LNCaP clone FGC (cell line): ENCODE measurements at places on chromosomes 4 and X.
A peak's percentile ranks its signal among the peaks of the same experiment; 100 is the strongest.

DNA sequence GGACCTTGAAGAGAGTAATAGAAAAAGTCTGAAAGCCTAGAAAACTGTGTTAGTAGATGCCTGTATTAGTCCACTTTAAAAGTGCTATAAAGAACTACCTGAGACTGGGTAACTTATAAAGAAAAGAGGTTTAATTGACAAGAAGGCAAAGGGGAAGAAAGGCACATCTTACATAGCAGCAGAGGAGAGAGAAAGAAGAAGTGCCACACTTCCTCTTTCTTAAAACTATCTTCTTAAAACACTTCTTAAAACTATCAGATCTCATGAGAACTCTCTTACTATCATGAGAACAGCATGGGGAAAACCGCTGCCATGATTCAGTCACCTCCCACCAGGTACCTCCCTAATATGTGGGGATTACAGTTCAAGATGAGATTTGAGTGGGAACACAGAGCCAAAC, 18.8 kb upstream of the COL25A1 start:
- DNase-seq = no peak

DNA sequence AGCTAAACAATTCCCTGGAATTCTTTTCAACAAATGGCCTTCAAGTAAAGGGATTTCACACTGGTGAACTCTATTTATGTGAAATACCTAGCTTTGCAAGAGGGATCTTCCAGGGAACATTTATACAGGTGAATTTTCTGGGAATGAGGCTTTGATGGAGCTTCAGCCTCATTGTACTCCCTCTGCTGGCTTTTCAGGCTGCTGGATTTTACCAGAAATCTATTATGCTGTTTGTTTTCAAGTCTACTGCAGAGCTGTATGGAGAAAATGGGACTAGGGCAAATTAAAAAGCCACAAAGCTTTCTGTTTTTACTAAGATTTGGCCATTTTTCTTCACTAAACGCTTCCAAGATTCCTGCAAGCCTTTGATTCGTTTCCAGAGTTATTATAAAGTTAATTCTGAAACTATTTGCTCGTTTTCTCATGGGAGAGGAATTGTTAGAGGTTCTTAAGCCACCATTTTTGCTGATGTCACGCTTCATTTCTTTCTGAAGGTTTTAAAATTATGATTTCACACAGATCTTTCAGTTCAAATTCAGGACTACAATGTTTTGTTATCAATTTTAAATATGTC, 31.6 kb downstream of the KDM6A start:
- DNase-seq = no peak

DNA sequence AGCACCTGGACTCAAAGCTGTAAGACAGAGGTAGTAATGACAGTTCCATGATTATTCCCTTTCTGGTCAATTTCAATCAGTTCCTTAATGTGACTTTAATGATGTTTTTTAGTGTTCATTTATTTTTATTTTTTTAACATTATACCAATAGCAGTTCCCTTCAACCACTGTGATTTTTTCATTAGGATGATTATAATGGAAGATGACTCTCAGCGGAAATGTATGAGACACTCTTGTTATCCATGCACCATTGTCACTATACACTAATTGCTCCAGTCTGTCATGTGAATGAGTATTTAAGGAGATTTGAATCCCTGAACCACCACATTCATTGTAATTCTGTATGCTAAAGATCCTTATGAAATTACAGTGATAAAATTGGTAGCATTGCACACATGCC, 2102.3 kb upstream of the AGA start:
- DNase-seq = no peak

DNA sequence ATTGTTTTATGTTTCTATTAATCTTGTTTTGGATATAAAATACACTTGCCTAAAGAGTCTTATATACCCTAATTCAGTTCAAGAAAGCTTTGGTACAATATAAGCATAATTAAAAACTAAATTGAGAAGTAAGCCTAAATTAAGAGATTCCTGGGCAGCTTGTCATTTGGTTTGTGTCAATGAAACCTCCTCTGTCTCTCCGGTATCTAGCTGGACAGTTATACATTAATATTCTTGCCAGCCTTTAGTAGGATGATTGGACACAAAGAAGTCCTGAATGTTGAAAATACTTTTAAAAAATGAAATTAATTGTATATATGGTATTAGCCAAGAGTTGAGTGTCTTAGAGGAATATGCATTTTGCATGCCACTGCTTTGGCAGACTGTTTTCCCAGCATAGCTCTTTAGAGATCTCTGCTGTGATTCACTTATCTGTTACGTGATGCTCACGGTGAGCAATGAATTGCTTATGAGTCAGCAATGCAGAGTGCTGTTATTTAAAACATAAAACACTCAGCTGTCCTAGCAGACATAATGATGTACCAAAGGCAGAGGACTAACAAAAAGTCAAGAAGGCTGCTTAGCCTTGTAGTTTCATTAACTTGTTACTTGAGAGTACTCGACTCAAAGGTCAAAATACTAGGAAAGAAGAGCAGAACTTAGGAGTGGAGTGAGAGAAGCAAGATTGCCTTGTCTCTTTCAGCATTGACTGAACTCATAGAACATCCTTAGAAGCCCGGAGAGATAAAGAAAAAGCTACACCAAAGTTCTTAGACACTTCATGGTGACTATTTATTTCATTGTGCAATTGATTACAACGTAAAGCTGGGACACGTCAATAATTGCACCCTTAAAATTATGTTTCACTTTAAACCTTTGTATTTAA, 1296.1 kb upstream of the PCDH7 start:
- DNase-seq = no peak

GRCh38 chr4:8699479-8700145, 107.0 kb downstream of the CPZ start:
- DNase-seq = no peak

DNA sequence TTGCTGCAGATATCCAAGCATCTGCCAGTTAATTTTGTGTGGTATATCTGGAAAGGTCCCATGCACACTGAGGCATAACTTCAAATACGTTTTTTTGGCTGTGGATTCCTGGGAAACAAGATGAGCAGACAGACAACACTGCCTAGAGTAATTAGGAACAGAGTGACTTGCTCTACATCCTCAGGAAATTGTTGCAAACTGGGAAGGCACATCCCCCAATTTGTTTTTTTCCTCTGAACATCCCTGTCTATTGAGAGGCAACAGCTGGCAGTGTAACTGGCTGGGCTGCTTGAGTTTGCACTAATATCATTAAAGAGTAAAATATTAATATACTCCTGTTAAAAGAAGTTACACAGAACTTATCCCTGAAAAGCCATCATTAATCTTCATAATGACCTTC, 207.7 kb upstream of the SLIT2 start:
- no peak for DNase-seq

GRCh38 chrX:10233696-10234095, 76.9 kb downstream of the CLCN4 start:
- DNase-seq = no peak

DNA sequence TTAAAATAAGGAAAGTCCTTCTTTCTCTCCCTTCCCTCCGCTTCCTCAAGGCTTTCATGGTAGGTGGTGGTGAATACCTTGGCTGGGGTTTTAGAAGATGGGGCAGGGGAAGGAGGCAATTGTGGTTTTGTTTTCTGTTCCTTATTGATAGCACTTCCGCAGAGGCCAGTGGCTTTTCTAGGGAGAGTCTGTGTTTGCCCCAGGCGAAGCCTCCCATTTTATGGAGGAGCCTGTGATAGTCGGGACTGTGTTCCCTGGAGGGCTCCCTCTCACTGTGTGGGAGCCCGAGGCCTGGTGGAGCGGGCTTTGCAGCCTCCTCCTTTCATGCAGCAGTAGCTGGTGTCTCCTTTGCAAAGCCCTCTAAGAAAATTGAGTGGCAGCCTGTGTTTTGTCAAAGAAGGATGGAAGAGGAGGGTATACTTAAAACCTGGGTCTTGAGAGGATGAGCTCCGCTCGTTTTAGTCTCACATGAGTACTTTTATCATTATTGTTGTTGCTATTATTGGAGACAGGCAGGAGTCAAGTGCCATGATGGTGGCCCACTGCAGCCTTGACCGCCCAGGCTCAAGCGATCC, 29.8 kb upstream of the STOX2 start:
- no peak for DNase-seq

DNA sequence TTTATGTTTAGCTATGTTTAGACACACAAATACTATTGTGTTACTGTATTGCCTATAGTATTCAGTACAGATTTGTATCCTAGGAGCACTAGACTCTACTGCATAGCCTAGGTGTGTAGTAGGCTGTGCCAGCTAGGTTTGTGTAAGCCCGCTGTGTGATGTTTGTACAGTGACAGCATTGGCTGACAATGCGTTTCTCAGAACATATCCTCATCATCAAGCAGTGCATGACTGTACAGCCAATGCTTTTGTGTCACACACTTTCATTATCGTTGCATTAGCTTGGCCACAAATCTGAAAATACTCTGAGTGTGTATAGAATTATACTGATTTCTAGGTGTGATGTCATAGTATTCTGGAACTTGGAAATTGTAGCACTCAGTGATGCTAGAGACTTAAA, 63.4 kb downstream of the CLDN34 start:
- peak; percentile 53 for DNase-seq

- DNase-seq = no peak
Observed at GRCh38 chrX:136752796-136753195, 27.9 kb downstream of the ARHGEF6 start.

- DNase-seq = no peak
Observed at GRCh38 chr4:34105311-34105710, 2139.0 kb downstream of the ARAP2 start.

GRCh38 chrX:100494646-100495370, 84.7 kb upstream of the PCDH19 start:
- DNase-seq = no peak

DNA sequence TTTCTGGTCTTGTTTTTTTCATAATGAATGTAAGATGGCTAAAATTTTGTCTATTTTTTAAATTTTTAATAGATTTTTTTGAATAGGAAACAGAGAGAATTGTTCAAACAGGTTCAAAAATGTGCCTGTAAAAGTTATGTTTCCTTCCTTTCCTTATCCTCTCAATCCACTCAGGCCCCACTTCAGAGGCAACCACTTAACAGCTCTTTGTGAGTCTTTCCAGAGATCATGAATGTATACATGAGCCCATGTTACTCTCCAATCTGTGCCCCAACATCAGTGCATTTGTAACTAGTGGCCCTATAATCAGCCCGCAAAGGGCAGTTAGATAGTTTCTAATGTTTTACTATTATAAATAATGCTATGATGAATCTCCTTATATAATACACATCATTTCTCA, 14.0 kb downstream of the CFI start:
- DNase-seq = no peak

GRCh38 chr4:42515156-42515884, 118.0 kb downstream of the SHISA3 start:
- DNase-seq = no peak

- DNase-seq = no peak
Observed at GRCh38 chr4:164023214-164023613, 528.7 kb downstream of the TMA16 start.

GRCh38 chrX:93419642-93420041, 253.7 kb downstream of the NAP1L3 start:
- no peak for DNase-seq

DNA sequence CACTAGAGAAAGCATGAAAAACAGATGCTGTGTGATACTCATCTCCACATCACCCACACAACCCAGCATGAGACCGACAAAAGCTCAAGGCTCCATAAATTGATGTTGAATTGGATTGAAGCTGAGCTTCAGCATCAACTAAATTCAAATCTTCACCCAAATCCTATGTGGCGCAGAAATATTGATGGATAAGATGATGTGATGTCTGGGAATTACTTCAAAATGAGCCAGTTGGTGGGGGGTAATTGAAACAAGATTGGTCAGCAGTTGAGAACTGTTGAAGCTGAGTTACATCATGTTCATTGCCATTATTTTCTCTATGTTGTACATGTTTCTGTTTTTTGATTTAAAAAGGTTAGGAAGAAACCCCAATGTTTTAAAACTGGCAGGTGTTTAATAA, 166.5 kb upstream of the STS start:
- no peak for DNase-seq

GRCh38 chrX:10423716-10424115, 196.7 kb downstream of the MID1 start:
- no peak for DNase-seq

DNA sequence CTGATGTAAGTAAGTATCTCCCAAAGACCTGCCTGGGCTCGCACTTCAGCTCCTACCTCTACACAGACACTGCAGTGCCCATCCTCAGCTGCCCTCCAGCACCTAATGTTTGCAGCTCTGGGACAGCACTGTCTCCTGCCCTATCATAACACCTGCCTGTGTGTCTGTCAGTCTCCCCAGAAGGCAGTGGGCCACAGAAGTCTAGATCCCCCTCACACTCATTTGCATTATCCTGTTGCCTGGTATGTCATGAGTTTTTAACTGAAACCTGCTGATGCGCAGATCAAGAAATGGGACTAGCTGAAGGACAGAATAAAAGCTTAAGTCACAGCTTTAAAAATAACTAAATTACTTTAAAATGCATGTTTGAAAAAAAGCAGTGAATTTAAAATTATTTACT, 43.0 kb downstream of the LRP2BP start:
- DNase-seq = no peak

- DNase-seq = no peak
Observed at GRCh38 chr4:16672421-16672820, 226.0 kb downstream of the LDB2 start.

DNA sequence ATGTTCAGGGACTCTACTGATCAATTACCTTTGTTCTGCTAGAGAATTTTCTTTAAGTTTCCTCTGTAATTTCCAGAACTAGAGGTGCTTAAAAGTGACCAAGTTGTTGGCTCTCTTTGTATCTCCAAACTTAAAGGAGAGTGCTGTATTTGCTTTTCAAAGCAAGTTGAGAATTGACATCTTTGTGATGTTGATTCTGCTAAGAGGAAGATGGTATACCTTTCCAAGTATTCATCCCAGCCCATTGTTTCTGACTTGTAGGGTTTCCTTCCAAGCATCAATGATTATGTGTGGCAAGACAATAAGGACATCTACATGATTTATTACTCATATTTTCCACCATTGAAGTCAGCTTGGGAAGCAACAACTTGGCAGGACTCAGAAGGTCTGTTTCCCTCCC, 190.6 kb downstream of the GC start:
- DNase-seq = no peak

DNA sequence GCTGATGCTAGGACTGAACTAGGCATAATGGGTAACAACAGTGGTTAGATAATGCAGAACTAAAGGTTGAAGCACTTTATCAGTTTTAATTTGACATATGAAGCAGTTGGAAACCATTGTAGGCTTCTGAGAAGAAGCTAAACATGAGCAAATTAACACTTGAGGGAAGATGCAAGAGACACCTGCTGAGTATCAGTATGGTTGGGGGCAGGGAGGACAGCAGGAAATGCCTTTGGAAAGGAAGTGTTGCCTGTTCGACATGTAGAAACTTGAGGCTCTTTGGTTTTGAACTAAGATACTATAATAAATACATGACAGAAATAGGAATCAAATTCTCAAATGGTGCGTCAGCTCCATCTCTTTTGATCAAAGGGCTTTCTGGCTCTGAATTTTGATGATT, 115.6 kb downstream of the FHIP1A start:
- no peak for DNase-seq

DNA sequence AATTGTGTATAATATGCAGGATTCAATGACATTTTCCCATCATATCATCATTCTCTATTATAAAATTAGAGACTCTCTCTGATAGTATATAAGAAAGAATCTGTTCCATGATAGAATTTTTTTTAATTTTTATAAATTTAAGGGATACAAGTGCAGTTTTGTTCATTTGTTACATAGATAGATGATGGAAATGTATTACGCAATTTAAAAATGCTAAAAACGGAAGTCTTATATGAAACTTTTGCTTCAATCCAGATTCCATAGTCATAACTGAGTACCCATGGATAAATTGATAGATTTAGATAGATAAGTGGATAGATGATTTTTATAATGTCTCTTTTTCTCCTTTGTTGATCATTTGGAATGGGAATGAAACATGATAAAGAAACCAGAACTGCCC, 24.9 kb upstream of the MAGEB2 start:
- DNase-seq = no peak
